Right lung (tissue), 10 donors: ENCODE measurements at places on chromosomes 3 and 15. TPM values are rescaled to one million over a fixed set of nuclear protein-coding genes. Genes with fewer than 3 reads are reported as not detected.

The NR2E3 gene
- 0.77 TPM for polyA plus RNA-seq

The GPR27 gene
- 3.6 TPM for polyA plus RNA-seq

The CHRFAM7A gene
- polyA plus RNA-seq: 4.1 TPM

The GATM gene
- polyA plus RNA-seq: 21.7 TPM

The SAMD7 gene
- not detected for polyA plus RNA-seq
